ENCODE measurements at places on chromosomes 1 and 21.

DNA sequence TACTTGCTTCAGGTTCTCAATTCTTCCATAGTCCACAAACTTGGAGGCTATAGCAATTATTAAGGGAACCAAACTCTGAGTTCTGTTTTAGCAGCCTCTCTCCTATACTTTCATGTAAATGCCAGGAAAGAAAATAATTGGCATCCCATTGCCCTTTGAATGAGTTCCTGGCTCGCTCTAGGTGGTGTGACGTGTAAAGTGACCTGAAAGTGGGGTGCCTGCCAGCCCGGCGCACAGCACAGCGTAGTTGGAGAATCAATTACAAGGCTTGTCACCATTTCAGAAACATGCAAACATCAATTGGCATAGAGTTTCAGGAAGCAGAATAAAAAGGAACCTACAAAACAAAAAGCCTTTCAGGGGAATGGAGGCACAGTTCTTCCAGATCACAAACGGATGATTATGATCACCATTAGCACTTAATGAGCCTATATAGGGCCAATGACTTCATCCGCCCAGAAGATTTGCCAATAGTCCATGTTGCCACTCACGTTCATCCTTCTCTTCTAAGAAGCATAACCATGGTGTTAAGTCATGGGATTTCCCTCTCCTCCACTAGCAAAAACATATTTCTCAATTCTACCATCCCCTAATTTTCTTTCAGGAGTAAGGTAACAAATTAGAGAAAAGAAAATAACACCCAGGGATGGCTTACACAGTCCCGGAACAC, 354.6 kb upstream of the ADGRL2 start:
- no peak for DNase-seq

- DNase-seq = no peak
Measured at GRCh38 chr1:167737169-167737568, 15.4 kb downstream of the MPZL1 start.

DNA sequence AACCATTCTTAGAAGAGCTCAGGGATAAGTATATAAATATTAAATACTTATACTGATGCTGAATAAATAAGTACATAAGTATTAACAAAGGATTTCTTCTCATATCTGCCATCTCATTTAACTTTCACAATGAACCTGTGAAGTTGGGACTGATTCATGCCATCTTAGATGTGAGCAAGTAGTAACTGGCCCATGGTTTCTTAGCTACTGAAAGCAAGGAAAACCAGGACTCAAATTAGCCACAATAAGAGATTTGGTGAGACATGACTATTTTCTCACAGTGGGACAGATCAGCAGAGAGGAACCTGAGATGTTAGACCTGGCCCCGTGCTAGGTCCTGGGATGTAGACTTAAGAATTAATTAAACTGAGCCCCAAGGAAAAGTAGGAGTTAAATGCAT, 8.2 kb upstream of the RAB3B start:
- no peak for DNase-seq

DNA sequence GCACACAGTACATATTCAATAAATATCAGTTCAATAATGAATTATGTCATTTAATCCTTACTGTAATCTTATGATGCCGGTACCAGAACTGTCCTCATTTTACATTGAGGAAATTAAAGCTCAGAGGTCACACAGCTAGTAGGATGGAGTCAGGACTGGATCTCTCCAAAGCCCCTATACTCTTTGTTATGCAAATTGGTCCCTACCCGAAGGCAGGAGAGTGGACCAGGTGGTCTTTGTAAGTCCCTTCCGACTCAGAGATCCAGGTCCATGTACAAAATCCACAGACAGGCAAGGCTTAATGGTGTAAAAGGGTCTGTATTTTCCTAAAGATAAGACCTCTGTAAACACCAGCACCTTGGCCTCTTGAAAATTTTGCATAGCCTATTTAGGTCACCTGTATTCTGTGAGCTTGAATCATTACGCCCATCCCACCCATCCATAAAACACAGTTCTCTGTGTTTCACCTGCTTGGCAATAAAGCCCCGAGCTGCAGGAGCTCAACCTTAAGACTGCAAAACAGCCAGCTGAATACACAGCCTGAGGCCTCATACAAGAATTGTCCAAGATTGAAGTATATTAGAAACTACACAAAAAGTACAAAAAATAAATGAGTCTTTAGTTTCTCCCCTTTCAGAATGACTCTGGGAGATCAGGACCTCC, 41.7 kb downstream of the PLXNA2 start:
- no peak for DNase-seq

DNA sequence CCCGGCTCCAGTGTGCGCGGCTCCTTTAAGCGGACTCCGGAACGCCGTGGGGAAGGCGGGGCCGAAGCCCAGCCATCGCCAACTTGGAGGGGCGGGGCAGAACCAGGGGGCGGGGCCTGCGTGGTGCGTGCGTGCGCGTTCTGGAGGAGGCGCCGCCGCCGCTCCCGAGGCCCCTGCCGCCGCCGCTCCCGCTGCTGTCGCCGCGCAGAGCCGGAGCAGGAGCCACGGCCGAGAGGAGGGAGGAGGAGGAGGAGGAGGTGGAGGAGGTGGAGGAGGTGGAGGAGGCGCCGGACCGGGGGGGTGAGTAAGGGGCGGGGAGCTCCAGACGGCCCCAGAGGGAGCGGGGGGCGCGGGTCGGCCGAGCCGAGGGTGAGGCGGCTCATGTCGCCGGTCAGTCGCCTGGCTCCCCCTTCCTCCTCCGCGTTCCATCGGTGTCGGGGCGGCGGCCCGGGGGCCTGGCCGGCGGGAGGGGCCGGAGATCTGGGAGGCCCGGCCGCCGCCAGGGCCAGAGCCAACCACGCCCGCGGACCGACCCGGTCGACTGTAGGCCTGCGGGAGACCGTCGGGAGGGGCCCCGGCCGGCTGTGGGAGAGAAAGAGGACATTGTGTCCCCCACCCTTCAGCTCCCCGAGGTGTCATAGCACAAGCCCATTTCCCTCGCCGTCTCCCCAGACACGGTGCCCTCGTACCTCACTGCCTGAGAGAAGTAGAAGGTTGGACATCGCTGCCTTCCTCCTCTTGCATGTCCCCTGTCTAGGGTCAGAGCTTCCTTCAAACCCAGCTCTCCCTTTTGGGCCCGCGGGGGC, at the start of gene RAP1A:
Gene RAP1A (plus strand): TSS at position 155 of the 806 bp plus-strand sequence. CDS start 71,572 bp downstream, outside the sequence.
- DNase-seq = peak; percentile 99

GRCh38 chr21:36428761-36429432, 43.7 kb downstream of the CHAF1B start:
- no peak for DNase-seq

DNA sequence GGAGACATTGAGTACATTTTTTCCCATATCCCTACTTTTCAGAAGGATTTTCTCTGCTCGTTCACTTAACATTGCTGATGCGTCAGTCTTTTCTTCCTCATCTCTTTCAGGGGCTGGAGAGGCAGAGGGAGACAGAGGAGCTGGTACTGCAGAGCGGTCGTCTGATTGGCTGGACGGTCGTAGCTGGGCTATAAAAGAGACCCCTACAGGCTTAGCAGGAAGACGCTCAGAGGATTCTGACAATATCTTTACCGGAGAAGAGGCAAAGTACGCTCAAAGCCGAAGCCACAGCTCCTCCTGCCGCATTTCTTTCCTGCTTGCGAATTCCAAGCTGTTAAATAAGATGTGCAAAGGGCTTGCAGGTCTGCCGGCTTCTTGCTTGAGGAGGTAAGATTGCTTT, at the start of gene RGS4:
Gene RGS4 (plus strand): TSS at position 220 of the 400 bp plus-strand sequence. CDS start 124 bp downstream, at position 344.
- DNase-seq = peak; percentile 86

DNA sequence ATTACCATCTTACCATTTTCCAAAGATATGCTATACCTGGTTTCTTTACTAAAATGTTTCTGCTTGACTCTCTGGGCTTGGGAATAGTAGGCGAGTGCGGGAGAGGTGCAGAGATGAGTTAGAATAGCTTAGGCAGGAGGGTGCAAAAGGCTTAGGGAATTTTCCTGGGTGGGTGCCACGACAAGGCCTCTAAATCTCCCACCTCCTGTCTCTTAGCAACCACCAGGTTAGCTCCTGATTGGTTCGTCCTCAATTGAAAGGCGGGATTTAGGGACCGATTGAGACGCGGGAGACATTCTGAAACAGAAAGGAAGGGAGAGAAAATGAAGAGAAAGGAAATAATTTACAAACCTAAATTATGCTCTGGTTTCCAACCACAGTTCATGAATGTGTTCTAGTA, 3.1 kb downstream of the ACKR1 start:
- no peak for DNase-seq

- DNase-seq = no peak
Measured at GRCh38 chr1:231814021-231814420, 187.4 kb downstream of the DISC1 start.

GRCh38 chr21:31879241-31879650, 6.4 kb downstream of the HUNK start:
- no peak for DNase-seq

DNA sequence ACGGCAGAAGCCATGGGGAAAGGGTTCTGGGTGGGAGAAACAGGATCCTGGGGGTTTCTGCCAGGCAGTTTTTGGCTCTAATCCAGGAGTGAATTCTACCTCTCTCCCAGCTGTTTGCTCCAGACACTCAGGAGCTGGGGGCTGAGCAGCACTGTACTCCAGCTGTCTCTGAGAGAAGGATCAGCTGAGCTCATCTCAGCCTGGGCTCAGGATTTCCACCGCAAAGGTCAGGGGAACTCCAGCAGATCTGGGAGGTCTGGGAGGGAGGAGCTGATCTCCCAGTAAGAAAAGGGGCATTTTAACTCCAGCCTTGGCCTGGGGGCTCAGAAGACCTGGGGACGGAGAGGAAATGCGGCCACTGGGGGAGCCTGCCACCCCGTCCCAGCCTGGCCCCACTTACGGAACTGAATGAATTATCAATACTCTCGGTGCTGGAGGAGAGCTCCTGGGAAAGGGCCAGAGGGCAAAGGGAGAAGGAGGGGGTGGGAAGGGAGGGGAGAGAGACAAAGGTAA, 17.3 kb downstream of the PI4KB start:
- DNase-seq = no peak

GRCh38 chr1:170732252-170732588, 68.3 kb downstream of the PRRX1 start:
- no peak for DNase-seq

Data from urothelium cell line (cell line).